ENCODE measurements at places on chromosomes 6 and 20. TPM values are rescaled to one million over a fixed set of nuclear protein-coding genes. Genes with fewer than 3 reads are reported as not detected.

DNA sequence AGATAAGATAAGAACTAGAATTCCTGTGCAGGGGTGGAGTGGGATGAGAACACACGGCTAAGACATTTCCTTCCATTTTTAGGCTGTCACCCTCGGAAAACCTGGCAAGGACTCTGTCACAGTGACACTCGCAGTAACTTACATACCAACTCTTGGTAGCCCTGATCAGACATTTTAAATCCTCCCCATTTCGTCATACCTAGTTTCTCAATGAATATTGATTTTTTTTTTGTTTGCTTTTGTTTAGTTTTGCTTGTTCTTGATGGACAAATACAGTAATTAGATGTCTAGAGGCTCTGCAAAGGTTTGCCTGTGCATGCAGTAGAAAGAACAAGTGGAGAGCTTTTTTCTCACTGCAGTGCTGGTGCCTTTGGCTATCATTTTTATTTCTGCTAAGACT lies 213.0 kb upstream of the FAM83B start:
- DNase-seq: no peak

DNA sequence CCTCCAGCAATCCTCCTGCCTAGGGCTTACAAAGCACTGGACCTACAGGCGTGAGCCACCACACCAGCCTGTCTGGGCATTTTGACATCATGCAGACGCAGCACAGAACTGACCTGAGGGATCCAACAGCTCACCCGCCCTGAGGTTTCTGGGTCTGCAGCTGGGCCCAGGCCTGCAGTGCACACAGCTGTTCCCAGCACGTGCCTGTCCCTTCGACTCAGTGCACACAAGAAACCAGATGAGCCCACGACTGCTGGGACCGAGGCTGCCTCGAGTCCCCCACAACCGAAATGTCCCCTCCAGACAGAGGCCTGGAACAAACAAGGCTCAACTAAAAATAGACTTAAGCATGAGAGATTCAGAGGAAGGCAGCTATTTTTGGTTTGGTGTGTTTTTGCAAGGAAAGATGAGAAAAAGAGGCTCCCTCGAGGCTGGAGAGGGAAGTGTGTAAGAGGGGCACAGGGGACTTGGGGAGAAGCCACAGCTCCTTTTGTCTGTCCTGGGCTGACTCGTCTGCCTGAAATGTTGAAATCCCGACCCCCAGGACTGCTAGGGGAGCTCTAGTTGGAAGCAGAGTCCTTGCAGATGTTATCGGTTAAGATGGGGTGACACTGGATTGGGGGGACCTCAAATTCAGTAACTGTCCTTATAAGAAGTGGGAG lies 66.3 kb downstream of the YTHDF1 start:
- no peak for DNase-seq

POPDC3 gene
- not detected for total RNA-seq

- DNase-seq: no peak
These were observed 165.2 kb downstream of the DLL1 start for GRCh38 chr6:170125456-170126300.

DNA sequence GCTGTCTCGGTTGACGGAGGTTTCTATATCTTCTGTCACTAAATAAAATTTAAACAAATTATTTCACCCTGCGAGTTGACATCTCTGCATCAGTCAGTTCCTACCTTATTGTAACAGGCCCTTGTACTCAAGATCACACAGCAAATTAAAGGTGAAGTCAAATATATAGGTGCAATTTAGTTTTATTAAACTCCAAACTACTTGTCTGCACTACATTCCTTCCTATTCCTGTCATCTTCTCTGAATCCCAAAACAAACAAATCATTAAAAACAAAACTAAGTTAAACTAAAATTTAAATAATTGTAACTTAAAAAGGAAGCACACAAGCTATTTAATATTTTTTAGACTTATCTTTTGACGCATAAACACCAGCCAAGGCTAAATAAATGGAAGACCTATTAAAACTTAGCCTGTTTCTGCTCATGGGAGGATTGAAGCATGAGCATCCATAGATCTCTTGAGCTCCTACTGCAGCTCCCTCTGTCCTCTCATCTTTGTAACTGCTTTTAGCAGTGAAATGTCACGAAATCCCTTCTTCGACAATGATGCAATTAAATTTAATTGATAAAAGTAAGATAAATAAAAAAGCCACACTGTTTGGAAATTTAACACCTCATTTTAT lies 1152.3 kb upstream of the GJE1 start:
- DNase-seq: no peak

- DNase-seq: no peak
These were observed 101.4 kb downstream of the LRFN2 start for GRCh38 chr6:40485795-40486194.

RAET1G gene
- total RNA-seq: not detected

SYNE1 gene
- 462 TPM for total RNA-seq

TNF gene
- total RNA-seq: 3.2 TPM

DNA sequence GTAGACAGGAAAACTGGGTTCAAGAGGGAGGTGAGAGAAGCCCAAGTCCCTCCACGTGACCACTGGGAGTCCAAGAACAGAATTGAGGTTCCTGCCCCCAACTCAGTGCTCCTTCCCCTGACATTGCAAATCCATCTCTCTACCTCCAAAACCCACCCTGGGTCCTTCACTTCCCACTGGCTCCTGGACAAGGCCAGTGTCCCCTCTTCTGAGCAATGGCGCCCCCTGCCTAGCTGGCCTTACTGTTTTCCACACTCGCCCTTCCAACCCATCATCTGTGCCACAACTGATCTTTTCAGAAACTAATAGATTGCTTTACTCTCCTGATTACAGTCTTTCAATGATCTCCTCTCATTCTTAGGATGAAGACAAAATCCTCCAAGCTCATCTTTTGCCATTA lies 200.3 kb downstream of the ANKRD60 start:
- DNase-seq: no peak

GNMT gene
- total RNA-seq: 3.3 TPM

DNA sequence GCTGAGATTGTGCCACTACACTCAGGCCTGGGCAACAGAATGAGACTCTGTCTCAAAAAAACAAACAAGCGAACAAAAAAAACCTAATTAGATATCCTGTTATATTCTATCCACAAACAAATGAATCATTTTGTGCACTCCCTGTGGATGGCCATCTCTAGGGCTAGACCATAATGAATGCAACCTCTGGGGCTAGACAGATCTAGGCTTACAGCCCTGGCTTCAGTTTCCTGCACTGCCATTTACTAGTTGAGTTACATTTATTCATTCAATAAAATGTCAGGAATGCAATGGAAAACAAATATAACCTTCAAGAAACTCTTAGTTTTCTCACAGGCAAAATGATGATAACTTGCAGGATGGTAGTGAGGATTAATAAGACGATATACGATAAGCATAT lies 6.6 kb upstream of the RNF8 start:
- DNase-seq: no peak

GRCh38 chr20:39090906-39091305 lies 128.8 kb downstream of the DHX35 start:
- no peak for DNase-seq

VWA7 gene
- 0.68 TPM for total RNA-seq

DNA sequence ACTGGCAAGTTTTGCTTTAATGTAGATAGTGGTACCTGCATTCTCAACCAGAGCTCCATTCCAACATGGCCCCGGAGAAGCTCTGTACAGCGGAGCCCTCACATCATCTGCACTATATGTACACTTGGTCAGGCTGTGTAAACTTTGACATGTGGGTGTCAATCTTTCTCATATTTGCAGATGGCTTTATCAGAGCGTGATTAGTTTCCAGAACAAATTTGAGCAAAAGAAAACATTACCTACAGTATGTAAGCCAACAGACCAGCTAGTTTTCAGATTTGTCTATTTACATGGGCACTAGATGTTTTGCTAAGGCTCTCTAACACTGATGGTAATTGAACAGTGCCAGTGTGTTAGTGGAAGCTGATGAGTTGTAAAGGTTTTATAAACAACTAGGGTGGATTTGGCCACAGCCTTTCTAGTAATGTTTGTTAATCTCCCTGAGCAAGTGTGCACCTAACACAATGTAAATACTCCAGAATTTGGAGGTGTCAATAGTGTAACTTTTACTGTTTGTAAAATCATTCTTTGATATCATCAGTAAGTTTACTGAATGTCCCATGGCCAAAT lies 131.8 kb downstream of the FOXA2 start:
- no peak for DNase-seq

DNA sequence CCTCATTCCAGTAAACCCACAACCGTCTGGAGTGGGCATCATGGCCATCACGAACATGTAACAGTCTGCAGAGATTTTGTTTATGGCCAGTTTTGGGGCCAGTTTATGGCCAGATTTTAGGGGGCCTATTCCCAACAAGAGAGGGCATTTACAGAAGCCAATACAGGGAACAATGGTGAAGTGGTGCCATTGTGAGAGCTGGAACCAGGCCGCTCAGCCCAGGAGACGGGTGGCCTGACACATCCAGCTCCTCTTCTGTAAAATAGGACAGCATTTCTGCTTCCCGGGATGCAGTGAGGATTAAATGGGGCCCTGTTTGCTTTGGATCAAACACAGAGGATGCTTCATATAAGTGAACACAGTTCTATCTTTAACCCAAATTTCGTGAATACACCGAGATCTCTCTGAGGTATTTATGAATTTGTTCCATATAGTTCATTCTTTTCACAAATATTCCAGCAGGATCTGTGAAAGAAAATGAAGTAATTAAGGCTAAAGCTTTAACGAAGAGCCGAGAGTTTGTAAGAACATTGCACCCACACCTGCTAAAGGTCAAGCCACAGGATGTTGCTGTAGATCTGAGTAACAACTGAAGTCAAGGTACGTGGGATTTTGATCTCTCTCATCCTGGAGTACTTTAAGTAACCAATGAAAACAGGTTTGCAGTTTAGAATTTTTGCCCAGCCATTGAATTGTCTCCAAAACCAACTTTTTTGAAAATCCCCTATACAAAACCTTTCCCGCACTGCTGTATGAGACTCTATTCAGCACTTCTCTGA lies 14.5 kb upstream of the SIRPG start:
- DNase-seq: no peak

GRCh38 chr6:149489967-149490366 lies 5.2 kb upstream of the ZC3H12D start:
- no peak for DNase-seq

FOXP4 gene
- total RNA-seq: 15.7 TPM

RUNX2 gene
- total RNA-seq: 7.9 TPM

OR2H2 gene
- not detected for total RNA-seq

GRCh38 chr20:48451401-48451800 lies 376.4 kb downstream of the PREX1 start:
- DNase-seq: no peak

GRCh38 chr6:113779656-113780055 lies 77.5 kb upstream of the MARCKS start:
- no peak for DNase-seq

- no peak for DNase-seq
These were observed 778 bp upstream of the LIN28B start for GRCh38 chr6:104955927-104956730.

HLA-DOA gene
- 5.8 TPM for total RNA-seq

GRCh38 chr6:119076576-119077390 lies 1.7 kb downstream of the FAM184A start:
- DNase-seq: no peak

ADGRF4 gene
- not detected for total RNA-seq

GSTA1 gene
- not detected for total RNA-seq

DNA sequence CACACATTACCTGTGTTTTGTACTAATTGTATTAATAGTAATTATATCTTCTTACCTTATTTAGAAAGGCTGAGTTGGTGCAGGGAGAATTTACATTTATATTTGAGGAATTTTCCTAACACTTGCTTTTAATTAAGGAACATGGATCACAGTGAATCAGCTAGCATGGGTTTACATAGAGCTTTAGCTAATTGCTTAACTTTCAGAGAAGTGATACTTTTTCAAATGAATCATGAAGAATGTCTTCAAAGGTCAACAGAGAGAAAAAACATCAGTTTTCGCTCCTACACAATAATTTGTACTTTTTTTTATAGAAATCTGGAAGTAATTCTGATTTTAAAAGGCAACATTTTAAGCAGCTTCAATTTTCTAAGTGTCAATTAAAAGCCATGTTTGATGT lies 195.0 kb upstream of the HEY2 start:
- DNase-seq: no peak

GRCh38 chr6:106512048-106512967 lies 117.0 kb downstream of the RTN4IP1 start:
- no peak for DNase-seq

DNA sequence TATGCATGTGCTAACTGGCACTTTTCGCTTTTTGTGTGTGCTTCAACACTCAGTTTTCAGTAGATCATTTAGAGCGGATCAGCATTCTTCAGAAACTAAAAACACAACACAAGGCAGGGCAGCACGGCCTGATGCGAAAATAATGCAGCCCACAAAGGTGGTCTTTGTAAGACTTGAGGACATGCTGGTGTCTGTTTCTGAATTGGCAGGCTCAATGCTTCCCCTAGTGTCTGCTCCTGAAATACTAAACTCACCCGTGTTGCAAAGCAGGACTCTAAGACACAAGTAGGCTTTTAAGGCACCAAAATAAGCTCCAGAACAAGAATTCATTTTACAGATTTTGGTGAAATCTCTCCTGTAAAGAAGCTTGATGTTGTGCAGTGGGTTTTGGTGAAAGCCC lies 676.5 kb downstream of the TENT5A start:
- DNase-seq: no peak

DNA sequence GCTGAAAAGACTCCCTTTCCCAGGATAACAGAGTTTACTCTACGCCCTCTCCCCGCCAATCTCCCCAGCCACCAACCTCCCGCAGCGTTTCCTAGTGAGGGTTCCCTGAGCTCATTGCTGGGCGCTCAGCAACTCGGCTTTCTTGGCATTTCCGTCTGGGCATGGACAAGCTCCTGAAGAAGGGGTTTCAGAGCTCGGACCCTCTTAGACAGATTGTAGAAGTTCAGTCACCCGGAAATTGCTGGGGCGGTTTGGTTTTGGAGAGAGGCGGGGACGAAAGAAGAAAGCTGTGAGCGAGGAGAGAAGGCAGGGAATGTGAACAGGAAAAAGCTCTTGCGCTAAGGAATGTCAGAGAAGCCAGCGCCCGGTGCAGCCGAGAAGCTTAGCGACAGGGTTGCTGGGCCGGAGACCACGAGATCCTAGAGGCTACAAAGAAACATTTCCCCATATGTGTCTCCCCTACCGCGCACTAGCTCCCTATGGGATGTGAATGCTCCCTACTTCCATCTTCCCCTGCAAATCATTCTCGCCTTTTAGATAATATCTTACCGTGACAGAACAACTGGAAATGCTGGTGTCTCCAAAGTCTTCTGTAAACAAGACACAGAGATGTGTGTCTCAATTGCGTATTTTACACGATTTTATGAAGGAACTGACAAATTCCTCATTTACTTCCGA lies 15.8 kb downstream of the POM121L2 start:
- DNase-seq: no peak
